ENCODE measurements at places on chromosomes 7 and 10.

DNA sequence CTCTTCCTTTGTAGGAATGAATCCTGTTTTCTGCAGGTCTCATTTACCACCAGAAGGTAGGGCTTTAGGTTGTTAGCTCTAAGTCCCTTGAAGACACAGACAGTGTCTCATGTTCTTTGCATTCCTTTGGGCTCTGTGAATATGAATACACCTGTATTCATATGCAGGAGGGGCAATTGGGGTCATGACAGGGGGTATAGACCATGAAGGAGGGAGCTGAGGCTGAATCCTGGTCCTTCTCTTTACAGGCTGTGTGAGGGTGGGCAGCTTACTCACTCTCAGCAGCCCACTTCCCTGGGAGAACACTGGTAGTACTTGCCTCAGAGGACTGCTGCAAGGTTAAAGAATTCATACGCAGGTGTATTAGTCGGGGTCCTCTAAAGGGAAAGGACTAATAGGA lies 267.2 kb upstream of the MGMT start:
- DNase-seq, result no peak

GRCh38 chr7:43868681-43869005 lies 674 bp downstream of the MRPS24 start:
- DNase-seq, result no peak

- no peak for DNase-seq
Observed at GRCh38 chr7:87878208-87878735, 2.0 kb downstream of the DBF4 start.

GRCh38 chr10:95579292-95579691 lies 18.1 kb upstream of the SORBS1 start:
- no peak for DNase-seq

- DNase-seq, result no peak
Observed at GRCh38 chr10:28403090-28403489, 100.2 kb upstream of the MPP7 start.

GRCh38 chr10:93629647-93630305 lies 17.4 kb downstream of the PDE6C start:
- DNase-seq, result no peak

DNA sequence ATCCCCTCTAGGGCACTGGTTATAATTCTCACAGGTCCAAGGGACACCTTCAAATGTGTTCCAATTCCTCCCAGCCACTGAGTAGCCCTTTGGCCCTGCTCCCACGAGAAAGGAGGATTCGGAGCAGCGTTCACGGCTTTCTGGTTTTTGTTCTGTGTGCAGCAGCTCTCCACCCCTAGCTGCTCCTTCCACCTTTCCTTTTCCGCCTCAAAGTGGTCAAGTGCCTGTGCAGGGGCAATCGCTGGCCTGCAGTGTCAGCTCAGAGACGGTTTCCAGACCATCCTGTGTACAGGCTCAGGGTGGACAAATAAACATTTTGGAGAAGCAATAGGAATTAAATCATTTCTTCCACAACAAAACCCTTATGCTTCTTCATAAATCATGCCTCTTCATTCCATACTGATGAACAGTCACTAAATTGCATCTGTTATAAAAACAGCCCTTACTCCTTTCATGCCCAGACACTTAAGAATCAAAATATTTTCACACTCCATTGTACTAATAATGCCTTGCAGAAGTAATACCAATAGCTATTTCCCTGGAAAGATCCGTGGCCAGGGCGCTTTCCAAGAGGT lies 1.1 kb downstream of the KIAA1549 start:
- DNase-seq, result peak; percentile 57

DNA sequence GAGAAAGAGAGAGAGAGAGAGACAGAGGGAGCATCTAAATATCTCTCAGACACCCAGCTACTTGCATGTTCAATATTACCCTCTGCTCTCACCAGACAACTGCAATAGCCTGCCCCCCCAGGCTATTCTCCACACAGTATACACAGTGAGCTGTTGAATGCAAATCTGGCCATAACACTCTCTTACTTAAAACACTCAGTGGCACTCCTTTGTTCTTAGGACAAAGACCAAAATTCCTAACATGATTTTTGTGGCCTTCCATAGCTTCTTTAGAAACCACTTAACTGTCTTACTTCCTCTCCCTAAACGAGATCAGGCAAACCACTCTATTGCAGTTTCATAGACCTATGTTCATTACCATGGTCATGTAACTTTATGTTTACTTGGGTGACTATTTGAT lies 903.6 kb upstream of the AUTS2 start:
- DNase-seq, result no peak

GRCh38 chr10:70540089-70540788 lies 61.7 kb downstream of the PALD1 start:
- peak; percentile 5 for DNase-seq

- DNase-seq, result no peak
Observed at GRCh38 chr10:132037676-132037975, 28.1 kb upstream of the JAKMIP3 start.

DNA sequence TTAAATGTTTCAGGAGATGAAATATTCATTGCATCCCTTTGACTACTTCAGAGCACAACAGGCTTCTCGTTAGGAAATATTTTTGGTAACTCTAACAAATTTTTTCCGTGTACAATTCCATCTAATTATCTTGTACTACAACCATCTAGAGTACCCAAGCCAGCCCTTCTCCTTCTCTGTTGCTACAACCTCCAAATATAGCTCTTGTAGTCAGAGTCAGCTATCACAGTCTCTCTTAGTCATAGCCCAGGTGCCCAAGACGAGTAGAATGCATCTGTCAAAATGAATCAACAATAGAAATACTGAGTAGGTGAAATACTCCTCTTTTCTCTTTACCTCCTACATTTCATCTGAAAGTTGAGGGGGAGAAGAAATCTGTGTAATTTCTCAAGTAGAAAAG lies 74.0 kb downstream of the INHBA start:
- no peak for DNase-seq
